ENCODE measurements at places on chromosomes 1 and 21.

DNA sequence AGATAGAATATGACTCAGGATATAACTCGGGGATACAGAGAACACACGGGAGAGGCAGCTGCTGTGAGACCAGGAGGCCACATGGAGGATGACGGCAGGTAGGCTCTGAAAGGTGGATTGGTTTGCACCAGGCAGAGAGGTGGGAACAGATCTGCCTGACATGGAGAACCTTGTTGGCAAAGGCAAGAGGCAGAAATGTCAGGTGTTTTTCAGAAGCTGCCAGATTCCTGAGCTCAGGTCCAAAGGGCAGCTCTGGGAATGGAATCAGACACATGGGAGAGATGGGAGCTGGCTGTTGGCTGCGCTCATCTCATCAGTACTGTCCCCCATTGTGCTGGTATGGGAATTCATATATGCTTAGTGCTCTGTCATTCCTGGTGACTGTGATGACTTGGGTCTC lies 19.2 kb downstream of the SYT6 start:
- DNase-seq: no peak

DNA sequence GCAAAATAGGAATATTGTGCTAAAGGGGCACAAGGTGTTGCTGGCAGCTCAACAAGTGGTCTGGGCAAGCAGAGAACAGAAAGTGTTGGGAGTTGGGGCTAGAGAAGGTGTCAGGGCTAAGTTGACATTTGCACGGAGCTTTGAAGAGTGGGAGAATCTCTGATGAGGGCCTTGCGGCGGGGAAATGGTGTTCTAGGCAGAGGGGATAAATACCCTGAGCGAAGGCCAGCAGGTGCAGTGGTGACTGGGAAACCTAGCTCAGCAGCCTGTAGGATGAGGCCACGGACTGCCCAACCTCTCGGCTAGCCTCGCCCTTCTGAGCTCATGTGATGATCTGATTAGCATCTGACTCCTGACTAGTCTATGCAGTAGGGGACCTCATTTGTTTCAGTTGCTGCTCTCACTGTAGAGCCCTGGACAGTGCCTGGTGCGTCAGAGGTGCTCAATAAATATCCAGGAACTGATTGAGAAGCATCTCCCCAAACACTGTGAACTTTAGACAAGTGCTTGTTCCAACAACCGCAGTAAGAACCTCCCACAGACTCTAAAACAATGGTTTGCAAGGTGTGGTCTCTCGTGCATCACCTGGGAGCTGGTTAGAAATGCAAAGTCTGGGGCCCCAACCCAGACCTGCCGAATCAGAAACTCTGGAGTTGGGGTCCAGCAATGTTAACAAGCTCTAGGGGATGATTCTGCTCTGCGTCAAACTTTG lies 1.0 kb upstream of the FOXO6 start:
- no peak for DNase-seq

- peak; percentile 25 for DNase-seq
Measured at GRCh38 chr1:221161571-221162041, 282.4 kb downstream of the HLX start.

DNA sequence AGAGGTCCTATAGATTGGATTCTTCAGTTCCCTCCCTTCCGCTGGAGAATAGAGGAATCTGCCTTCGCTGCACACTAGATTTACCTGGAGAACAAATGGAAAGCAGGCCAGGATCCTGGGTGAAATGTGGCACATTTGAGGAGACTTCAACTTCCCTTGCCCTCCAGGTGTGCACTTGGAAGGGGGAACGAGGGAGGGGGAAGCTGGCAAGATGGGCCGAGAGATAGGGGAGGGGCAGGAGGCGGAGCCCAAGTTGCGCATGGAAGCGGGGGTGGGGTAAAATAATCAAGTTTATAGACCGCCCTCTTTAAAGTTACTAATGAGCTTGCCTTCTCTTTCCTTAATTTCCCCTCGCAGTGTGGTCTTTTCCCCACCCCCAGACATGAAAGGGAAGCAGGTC lies 155.7 kb upstream of the CAMK1G start:
- no peak for DNase-seq

GRCh38 chr21:10627316-10627863 lies 106.0 kb downstream of the TPTE start:
- DNase-seq: no peak

DNA sequence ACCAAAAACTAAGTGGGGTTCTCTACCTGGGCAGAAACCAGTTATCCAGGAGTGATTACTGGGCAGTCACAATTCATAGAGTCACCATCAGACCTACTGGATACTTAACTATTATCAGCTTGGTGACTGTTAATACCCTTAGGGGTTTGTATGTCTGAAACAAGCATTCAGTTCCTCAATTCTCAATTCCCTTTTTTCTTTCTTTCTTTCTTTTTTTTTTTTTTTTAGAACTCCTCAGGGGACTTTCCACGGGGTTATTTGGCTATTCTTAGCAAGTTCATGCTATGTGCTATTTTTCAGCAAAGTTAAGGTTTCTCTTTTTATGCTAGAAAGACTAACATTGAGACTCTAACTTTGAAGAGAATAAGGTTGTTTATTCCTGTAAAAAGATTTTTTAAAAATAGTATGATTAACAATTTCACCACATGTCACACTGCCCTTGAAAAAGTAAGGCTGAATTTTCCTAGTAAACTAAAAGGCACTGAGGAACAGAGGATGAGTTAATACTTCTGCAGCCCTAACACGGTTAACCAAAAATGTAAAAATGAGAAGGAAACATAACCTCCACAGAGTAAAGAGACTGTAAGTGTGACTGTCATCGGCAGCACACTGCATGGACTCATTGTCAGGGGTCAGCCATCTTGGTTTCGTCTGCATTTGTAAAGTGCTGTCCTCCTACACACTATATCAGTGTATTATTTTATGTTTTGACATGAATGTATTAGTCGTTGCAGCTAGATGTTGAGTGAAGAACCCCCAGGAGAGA lies 310.2 kb downstream of the NTNG1 start:
- DNase-seq: no peak

DNA sequence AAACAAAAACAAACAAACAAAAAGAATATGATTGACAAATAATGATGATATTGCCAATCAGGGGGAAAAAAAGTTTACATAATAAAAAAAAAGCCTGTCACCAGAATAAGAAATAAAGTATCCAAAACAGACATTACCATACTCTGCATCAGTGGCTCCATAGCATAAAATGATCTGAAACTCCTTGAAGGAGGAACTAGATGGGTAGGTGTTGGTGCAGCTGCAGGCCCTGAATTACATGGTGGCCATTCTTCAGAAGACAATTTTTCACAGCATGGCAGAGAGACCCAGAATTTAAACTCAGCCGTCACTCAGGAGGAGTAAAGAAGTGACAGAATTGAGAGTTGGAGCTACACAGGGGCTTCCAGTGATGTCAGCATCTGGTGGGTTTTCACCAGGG lies 60.2 kb downstream of the GLUL start:
- DNase-seq: no peak

GRCh38 chr1:219726480-219727272 lies 113.8 kb upstream of the ZC3H11B start:
- DNase-seq: no peak

- DNase-seq: peak; percentile 45
Measured at GRCh38 chr21:31351438-31351837, 7.4 kb upstream of the TIAM1 start.

DNA sequence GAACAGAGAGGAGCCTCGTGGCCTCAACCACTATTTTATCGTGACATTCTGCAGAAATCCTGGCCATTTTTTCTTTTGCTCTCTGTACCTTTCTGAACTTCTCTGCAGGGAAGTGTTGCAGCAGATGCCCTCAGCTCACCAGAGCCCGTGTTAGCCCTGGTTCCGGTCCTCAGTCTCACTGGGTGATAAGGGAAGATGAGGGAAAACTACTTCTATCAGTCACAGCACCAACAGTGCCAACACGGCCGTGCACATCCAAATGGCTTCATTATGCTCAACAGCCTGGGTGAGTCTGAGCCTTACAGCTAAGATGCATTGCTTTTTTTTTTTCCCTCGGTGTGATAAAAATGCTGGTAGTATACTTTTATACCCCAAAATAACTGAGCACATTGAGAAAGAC lies 93.0 kb downstream of the KIF26B start:
- DNase-seq: no peak

DNA sequence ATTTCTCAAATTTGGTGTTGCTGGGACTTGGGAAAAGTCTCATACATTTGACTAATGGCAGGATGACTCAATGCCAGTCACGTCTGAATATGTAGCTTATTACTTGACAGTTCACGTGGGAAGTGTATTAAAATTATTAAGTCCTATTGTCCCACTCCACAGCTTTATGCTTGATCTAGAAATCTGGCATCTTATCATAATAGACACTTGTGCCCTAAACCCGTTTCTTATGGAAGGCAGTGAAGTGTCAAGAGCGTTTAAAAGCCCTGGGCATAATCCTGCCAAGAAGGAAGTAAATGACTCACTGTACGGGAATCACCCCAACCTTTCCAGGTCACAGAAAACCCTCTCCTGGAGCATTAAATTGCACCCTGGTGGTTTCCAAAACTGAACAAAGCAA lies 207.4 kb downstream of the APP start:
- no peak for DNase-seq

- no peak for DNase-seq
Measured at GRCh38 chr1:197469620-197470210, 201.7 kb downstream of the CRB1 start.

- peak; percentile 73 for DNase-seq
Measured at GRCh38 chr1:173330149-173330951, 123.2 kb upstream of the TNFSF4 start.

GRCh38 chr1:240084749-240085148 lies 6.9 kb upstream of the FMN2 start:
- no peak for DNase-seq

DNA sequence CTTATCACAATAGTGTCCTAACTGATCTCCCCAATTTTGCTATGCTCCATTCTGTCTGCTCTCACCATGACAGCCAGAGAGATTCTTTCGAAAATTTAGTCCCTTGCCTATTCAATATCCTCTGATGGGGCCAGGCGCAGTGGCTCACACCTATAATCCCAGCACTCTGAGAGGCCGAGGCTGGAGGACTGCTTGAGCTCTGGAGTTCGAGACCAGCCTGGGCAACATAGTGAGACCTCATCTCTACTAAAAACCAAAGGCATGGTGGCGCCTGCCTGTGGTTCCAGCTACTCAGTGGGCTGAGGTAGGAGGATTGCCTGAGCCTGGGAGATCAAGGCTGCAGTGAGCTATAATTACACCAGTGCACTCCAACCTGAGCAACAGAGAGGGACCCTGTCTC lies 16.1 kb upstream of the PDZK1IP1 start:
- no peak for DNase-seq

GRCh38 chr21:41828884-41829360 lies 50.2 kb downstream of the PRDM15 start:
- DNase-seq: no peak

- no peak for DNase-seq
Measured at GRCh38 chr1:213201380-213202155, 150.5 kb downstream of the RPS6KC1 start.

GRCh38 chr1:227805606-227806197 lies 9.8 kb upstream of the PRSS38 start:
- DNase-seq: peak; percentile 95

Measured in AG08395 (cell line).